ENCODE measurements at places on chromosomes 2 and 18.

DNA sequence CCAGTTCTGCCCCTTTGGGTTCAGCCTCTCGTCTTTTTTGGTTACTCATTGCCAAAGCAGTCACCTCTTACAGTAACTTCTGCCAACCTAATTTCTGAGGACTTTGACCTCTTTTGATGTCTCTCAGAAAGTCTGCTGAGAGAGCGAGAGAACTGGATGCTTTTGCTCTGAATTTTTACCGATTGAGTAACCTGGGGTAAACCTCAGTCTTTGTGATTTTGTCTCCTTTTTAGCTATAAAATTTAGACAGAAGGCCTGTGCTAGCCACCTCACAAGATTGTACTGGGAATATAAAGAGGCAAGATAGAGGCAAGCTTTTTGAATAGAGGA lies 34.8 kb upstream of the IL1R1 start:
- DNase-seq, result no peak

- no peak for DNase-seq
These were observed 492.9 kb upstream of the ZEB2 start for GRCh38 chr2:145012806-145013205.

- DNase-seq, result no peak
These were observed 62.6 kb downstream of the ITGB1BP1 start for GRCh38 chr2:9360701-9361100.

DNA sequence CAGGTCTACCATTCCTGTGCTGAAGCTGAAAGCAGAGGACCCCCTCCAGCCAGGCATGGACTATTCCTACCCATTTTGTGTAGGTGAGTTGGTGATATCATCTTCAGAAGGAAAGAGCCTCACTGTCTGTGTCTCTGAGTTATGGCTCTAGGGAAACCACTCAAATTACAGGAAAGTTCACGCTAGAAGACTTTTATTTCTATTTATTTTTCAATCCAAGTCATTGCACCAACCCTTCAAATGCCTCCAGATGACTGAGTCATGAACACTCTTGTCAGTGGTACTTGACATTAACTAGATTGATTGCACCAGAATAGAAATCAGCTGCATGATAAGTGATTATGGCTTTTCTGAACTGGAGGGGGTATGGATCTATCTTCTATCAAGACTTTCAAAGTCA lies 338.4 kb downstream of the MBD2 start:
- no peak for DNase-seq

DNA sequence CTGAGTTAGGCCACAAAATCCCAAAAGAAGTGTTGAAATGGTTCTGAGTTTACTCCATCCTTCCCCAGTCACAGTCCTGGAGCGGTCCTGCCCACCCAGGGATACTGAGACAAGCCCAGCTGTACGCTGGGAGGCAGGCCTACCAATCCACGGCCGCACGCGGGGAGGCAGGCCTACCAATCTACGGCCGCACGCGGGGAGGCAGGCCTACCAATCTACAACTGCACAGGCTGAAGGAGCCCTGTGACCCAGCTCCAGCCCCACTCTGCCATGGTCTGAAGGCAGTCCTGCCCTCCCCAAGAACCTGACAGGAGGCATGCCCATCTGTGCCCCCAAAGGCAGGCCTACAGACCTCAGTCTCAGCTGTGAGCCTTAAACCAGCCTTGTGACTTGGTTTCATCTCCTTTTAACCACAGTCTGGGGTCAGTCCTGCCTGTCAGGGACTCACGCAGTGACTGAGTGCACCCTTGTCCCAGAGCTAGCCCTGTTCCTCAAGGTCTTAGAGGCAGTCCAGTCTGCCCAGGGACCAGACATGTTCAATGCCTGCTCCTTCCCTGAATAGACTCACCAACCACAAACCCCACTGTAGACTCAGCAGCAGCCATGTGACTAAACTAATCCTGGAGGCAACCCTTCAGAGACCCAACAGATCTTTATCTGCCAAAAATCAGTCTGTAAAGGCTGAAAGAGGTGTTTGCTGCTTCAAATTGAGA lies 36.8 kb downstream of the GPC1 start:
- no peak for DNase-seq

- no peak for DNase-seq
These were observed 3.2 kb upstream of the GPR155 start for GRCh38 chr2:174490051-174490450.

DNA sequence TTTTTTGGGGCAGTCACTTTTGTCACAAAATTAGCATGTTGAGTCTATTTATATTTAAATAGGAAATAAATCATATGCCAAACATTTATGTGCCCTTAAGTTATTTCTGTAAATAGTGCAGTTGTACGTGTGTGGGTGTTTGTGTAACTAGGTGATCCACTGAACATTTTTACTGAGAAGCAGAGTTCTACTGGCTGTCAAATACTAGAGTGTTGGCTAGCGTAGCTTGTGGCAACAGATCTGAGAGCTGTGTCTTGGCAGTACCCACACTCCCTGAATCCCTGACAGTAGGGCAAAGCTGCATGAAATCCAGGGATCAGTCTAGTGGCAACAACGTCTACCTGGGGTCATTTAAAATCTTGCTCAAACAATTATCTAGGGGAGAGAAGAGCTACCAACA lies 273.1 kb upstream of the SLC8A1 start:
- DNase-seq, result no peak

GRCh38 chr2:216006164-216006663 lies 7.1 kb downstream of the MREG start:
- DNase-seq, result peak; percentile 85
